ENCODE measurements at places on chromosomes 7 and 10.

DNA sequence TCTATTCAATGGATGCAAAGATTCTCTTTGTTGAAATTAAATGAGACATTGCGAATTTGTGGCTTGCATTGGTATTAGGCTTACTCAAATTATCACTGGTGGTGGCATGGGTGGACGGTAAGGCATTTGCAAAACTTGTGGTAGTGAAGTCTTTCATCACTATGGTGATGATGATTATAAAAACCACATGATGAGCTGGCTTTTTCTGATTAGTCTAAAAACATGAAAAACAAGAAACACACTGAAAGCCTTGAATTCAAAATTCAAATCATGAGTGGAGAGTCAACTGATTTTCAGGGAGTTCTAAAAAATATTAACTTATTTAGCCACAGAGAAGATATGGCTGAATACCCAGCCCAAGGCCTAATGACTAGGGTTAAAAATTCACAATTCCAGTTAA is 99.8 kb upstream of the HGF start:
- no peak for DNase-seq

GRCh38 chr7:114939484-114940097 is 17.7 kb downstream of the MDFIC start:
- DNase-seq = no peak

- DNase-seq = no peak
Observed at GRCh38 chr7:68627247-68627864, 970.9 kb upstream of the AUTS2 start.

- no peak for DNase-seq
Observed at GRCh38 chr7:127959770-127960169, 71.5 kb downstream of the LRRC4 start.

- DNase-seq = no peak
Observed at GRCh38 chr10:130215931-130216231, 79.7 kb downstream of the GLRX3 start.

DNA sequence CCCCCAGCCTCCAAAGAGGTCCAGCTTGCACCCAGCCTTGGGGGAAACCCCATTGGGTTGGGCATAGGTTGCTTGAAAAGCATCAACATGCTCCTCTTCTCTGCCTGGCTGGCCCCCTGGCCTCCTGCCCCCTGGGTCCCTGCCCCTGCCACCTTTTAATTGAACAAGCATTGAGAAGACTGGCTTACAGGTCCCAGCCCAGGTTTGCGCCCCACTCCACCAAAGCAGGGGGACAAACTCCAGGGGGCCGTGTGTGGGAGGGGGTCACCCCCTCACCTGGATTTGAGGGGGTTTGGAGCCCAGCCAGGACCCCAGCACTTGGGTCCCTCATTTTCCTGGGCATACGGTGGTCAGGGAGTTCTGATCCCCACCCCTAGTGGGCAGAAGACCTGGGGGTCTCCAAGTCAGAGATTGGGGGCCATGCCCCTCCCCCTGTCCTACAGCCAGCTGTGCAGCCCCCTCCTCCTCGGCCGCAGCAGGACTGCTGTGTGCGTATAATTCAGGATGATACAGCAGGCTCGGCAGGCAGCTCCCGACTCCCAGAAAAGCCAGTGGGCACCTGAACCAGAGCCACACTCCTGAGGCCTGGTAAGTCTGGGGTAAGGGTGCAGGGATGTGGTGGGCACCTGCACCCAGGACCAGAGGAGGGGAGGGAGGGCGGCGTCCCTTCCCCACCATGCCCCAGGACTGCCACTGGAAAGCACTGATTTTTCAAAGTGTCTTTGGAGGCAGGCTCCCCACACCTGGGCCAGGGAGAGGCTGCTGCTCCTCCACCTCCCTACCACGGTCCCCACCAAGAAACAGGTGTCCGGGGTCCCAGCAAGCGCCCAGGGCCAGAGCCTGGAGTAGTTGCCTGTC is 1.7 kb downstream of the ELFN1 start:
- DNase-seq = no peak

Data from NCI-H226 (cell line).